ENCODE measurements at places on chromosomes 2 and 18.
A peak's percentile ranks its signal among the peaks of the same experiment; 100 is the strongest.

- no peak for DNase-seq
Measured at GRCh38 chr18:74529811-74530583, 4.3 kb upstream of the CNDP1 start.

DNA sequence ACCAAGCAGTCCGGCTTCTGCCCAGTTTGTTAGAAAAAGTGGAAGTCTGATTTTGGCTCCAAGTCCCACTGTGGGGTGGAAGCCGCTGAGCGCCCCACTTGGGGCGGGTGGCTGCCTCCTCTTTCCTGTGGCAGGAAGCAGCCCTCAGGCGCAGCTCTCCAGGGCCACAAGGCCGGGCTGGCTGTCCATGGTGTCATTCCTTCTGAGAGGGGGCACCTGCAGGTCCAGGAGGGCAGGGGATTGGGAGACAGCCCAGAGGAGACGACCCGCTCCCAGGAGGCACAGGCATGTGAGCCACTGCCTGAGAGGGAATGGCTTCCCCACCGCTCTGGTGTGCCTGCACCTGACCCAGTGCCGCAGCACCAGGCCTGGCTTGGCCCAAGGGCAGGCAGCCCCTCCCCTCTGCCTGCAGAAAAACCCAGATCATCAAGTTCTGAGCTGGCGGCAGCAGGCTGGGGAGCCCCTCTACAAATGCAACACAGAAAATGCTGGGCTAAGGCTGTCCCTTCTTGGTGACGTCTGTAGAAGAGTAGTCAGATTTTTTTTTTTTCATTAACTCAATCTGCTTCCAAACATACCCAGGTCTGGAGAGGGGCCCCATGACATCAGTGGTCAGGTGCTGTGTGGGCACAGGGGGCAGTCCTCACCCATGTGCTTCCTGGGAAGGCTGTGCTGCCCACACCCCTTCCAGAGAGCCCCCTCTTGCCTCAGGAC lies 38.4 kb downstream of the HS6ST1 start:
- no peak for DNase-seq

- DNase-seq: peak; percentile 87
Measured at GRCh38 chr2:55282110-55282917, 13.3 kb upstream of the MTIF2 start.

- no peak for DNase-seq
Measured at GRCh38 chr2:217215877-217216276, 356.0 kb upstream of the TNP1 start.

- DNase-seq: no peak
Measured at GRCh38 chr2:177075254-177075653, 137.3 kb upstream of the HNRNPA3 start.

DNA sequence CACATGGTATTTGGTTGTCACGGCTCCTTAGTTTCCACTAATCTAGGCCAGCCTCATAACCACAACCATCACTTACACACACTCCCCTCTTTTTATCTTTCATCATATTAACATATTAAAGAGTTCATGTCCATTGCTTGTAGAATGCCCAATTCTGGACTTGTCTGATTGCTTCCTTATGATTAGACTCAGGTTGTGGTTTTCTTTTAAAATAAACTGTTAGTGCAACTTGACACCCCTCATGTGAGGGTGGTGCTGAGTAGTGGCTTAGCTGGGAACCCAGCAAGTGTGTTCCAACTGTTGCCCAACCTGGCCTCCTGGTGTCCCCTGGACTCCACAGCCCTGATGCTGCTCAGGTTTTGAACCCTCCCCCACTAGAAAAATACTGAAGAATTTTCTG lies 20.1 kb upstream of the CD207 start:
- no peak for DNase-seq

- no peak for DNase-seq
Measured at GRCh38 chr2:28400419-28400818, 7.8 kb downstream of the FOSL2 start.

DNA sequence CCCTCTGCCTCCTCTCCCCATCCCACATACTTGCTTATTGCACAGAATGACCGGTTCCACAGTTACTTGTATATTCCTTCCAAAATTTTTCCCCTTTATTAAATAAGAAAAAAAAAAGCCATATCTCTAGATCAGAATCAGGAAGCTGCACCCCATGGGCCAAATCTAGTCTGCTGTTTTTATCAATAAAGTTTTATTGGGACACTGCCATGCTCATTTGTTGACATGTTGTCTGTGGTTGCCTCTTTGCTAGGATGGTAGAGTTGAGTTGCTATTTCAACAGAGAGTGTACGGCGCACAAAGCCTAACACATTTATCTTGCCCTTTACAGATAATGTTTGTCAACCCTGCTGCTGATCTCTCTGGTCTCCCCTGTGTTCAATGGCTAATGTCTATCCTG lies 15.8 kb upstream of the PIEZO2 start:
- DNase-seq: no peak

- peak; percentile 63 for DNase-seq
Measured at GRCh38 chr18:9614401-9615279, at the start of gene PPP4R1. Gene PPP4R1 (minus strand): TSS chr18:9614559. CDS start chr18:9614484, 75 bp downstream.

DNA sequence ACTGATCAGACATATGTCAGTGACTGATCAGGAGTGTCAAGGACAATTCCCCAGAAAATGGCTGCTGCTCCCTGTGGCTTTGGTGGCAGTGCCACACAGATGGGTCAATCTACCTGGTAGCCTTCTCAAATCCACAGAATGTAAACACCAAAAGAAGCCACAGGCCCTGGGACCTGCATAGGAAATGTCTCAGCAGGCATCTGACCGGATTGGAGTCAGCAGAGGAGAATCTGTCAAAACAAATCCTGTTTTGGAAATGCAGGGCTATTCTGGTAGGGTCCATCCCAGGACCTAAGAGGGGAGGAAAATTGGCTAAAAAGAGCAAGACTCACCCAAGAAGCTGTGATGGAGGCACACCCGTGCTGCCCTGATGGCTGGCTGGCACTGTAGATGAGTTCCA lies 189.7 kb downstream of the TMEM247 start:
- DNase-seq: no peak

Measured in CD4-positive, alpha-beta T cell treated with Interleukin-15 for 4 hours (primary cell).